Right atrium auricular region (tissue), 2 donors: ENCODE measurements at places on chromosomes 1 and 21.

DNA sequence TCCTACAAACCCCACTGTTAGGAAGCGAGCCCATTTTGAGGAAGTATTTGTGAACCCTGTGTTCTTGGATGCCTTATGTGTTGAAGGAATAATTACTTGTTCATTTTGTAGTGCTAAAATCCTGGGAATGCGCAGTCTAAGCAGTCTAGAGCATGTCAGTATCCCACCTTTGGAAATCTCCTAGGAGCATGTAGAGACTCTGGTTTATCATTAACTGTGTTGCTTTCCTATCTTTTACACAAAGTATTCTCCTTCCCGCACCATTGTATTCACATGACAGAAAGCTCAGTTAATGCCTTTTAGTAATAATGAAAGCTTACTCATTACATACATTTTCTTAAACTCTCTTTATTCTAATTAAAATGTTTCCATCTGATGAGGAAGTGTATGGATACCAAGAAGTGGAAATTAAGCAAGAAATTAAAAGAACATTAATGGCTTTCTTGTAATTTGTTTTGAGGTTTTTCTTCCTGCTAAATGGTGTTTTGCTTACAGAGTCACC lies 99.4 kb downstream of the CAMTA1 start:
- no peak for DNase-seq

GRCh38 chr1:46592823-46593222 lies 11.2 kb downstream of the MKNK1 start:
- DNase-seq, result no peak

DNA sequence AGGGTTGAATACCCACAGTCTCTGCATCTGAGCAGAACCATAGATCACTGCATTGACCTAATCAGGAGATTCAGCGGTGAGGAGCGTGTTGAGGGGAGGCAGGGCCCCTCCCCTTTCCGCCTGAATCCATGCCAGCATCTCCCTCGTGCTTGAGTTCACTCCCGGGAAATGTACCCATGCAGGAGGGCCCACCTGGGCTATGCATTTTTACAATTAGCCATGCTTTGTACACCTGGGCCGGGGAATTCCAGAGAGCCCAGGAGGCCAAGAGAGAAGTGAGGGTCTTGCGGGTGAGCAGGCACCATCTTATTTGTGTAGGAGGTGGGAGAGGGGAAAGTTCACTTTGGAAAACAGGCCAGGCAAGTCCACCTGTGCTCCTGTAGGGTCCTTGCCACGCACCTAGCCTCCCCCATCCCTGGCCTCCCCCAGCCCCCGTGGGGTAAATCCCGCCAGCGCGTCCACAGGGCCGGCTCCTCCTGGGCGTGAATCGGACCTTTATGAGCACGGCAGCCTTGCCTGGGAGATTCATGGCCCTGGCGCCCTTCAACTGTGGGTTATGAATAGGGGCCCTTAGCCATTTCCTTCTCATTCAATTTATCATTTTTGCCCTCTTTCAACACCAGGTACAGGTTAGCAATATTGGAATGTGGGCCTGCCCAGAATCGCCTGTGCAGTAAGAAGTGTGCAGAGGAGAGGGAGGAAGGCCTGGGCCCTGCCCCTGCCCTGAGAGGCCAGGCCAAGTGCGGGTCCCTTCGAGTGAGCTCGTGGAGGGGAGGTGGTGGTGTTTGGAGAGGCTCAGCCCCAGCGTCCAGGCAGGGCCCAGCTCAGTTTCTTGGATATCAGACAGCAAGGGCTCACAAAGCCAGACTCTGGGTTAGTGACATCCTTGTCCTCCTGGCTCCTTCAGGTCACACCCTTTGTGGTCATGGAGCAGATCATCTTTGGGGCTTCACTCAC lies 84.4 kb upstream of the ACTRT2 start:
- no peak for DNase-seq

DNA sequence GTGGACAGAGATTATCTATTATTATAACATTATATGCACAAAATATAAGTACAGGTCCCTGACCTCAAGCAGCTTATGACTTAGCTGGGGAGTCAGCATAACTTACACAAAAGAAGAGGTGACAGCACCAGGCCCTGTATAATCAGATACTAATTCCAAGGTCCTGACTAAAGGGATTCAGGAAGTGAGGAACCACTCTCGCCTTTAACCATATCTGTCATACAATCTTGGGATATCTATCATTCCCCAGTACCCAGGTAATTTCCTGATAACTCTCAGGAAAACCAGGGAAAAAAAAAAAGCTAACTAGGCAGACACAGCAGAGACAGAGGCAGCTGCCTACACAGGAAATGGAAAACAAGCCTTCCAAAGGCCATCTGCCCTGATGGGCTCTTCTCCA lies 78.5 kb upstream of the CAMK1G start:
- DNase-seq, result no peak

- no peak for DNase-seq
These were observed 1.7 kb downstream of the NECAP2 start for GRCh38 chr1:16442265-16442664.

- no peak for DNase-seq
These were observed 391 bp upstream of the CENPS start for GRCh38 chr1:10429868-10430215.

GRCh38 chr1:213166852-213167251 lies 115.8 kb downstream of the RPS6KC1 start:
- no peak for DNase-seq

DNA sequence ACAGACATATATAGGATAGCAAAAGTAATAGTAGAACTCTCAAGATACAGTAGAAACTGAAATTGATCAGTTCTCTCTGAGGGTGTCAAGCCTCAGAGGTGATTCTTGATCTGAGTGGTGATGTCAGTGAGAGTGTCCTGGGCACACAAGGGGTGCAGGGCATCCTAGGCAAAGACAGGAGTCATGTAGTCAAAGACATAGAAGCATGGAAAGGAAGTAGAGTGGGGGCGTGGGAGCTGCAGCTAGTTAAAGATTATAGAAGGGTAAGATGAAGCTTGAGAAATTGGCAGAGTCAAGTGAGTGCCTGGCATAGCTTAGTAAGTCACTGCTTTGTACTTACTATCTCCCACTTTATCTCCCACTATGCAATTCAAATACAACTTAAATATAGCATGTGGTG lies 22.8 kb downstream of the CDC7 start:
- no peak for DNase-seq

DNA sequence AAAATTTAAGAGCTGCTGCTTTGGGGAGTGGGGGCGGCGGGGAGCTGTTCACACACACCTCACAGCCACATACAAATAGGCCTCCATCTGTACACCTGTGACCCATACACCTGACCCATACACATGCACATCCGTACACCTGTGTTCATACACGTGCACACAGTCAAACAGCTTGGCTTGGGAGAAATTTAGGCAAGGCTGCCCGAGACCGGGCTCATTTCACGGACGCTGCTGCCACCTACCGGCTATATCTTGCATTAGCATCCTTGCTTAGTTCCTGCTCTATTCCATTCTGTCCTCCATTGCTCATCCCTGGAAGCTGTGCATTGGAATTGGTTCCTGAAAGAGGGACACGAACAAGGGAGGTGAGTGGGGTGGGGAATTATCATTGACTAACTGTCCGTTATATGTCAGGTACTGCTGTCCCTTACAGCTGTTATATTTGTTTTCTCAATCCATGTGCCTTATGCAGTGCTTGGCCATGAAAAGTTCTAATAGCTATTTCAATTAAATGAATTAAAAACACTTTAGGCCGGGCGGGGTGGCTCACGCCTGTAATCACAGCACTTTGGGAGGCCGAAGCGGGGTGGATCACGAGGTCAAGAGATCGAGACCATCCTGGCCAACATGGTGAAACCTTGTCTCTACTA lies 37.1 kb upstream of the EPB41 start:
- peak; percentile 78 for DNase-seq

- no peak for DNase-seq
These were observed 87.7 kb upstream of the COL6A1 start for GRCh38 chr21:45893740-45894449.

DNA sequence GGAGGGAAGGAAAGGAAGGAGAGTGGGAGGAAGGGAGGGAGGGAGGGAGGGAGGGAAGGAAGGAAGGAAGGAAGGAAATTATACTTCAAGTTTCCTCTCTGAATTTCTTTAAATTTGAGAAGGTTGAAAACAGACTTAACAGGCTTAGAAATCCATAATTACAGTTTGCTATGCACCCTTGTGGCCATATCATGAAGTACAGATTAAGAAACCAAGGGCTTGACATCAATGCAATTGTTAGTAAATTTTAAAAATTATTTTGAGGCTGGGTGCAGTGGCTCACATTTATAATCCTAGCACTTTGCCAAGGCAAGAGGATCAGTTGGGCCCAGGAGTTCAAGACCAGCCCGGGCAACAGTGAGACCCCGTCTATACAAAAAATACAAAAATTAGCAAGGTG lies 14.4 kb downstream of the ANP32E start:
- DNase-seq, result no peak

- no peak for DNase-seq
These were observed 677 bp downstream of the AGPAT3 start for GRCh38 chr21:43865540-43866259.

DNA sequence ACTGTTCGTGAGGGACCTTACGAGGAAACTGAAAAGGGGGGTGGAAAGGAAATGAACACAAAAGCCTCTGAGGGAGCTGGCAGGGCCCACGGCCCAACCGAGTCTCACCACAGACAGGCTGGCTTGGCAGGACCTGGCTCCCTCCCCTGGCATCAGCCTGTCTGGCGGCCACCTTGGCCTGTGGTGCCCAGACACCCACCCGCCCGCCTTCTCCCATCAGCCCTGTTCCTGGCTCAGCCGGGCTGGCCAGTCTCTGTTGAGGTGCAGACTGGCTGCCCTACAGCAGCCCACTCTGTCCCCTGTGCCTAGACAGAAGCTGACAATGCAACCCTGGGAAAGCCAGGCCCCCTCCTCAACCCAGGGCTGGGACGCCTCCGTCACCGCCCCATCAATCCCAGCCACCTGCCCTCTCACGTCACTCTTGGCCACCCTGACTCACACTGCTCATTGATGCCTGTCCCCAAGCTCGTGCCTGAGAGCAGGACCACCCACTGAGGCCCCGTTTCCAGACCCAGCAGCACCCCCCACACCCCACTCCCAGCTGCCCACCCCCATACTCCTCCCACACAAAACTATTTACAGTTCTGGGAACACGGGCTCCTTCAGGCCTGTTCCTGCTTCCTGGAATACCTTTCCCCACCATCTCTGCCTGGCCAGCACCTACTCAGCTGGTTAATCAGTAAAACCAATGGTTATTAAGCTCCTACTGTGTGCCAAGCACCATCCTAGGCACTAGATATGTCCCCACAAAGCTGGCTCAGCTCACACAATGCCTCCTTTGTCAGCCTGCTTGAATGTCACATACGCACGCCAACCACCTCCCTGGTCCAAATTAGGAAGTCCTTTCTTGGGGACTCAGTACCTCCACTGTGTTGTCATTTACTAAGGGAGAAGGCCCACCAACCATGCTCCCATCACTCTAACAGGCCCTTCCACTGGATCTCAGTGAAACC lies 22.7 kb downstream of the SDC3 start:
- DNase-seq, result no peak

- DNase-seq, result no peak
These were observed 11.3 kb downstream of the CASZ1 start for GRCh38 chr1:10784998-10785727.
